ENCODE measurements at places on chromosomes 7 and 10. TPM values are rescaled to one million over a fixed set of nuclear protein-coding genes. Genes with fewer than 3 reads are reported as not detected.
A peak's percentile ranks its signal among the peaks of the same experiment; 100 is the strongest.

Gene NRAP
- total RNA-seq, result not detected

Gene ECHDC3
- 21.8 TPM for total RNA-seq

GRCh38 chr10:32160864-32161263, 104.6 kb upstream of the KIF5B start:
- no peak for DNase-seq

- DNase-seq, result no peak
Observed at GRCh38 chr7:91295576-91295975, 31.3 kb downstream of the FZD1 start.

DNA sequence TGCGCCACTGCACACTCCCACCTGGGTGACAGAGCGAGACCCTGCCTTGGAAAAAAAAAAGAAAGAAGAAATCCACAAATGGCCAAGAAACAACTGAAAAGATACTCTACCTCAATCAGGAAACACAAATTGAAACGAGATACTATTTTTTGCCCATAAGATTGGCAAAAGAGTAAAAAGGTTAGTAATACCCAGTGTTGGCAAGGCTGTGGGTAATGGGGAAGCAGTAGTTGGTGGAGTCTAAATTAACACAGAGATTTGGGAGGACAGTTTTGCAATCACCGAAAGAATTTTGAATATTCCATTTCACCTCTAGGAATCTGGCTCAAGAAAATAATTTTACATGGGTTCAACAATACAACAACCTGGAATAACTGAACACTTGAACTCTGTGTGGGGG, 19.9 kb downstream of the ABRAXAS2 start:
- no peak for DNase-seq

- peak; percentile 83 for DNase-seq
Observed at GRCh38 chr7:149791-150636, 42.4 kb upstream of the FAM20C start.

DNA sequence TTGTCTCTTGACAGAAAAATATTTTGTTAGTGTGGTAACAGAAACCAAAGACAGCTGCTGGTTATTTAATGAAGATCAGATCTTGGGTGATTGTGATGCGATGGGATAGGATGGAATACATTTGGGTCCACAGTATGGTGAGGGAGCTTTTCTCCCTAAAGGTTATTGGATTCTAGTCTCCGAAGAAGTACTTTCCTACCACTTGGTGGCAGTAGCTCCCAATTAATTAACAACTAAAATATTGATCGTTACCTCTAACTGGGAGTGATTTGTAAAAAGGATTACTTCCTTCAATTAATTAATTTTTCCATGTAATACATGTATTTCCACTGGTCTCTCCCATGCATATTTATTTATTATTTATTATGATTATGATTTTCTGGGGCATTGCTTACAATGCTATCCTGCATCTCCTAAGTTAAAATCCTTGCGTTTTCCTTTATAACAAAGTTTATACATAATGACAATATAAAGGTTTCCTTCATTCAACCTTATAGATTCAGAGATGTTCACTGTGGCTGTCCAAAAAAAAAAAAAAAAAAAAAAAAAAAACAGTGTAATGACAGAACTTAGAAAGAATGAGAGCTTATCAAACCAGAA, 25.6 kb downstream of the TMEM196 start:
- no peak for DNase-seq
